ENCODE measurements at places on chromosomes 5 and 9. TPM values are rescaled to one million over a fixed set of nuclear protein-coding genes. Genes with fewer than 3 reads are reported as not detected.

Gene CTXN3
- 0.09 TPM for total RNA-seq

Gene C9orf50
- not detected for total RNA-seq

Gene GABRB2
- 0.58 TPM for total RNA-seq

Gene CHSY3
- total RNA-seq: 0.30 TPM

Gene FAM200C
- total RNA-seq: 25.3 TPM

Gene ENG
- total RNA-seq: 0.19 TPM

Gene MCIDAS
- total RNA-seq: not detected

Gene DENND1A
- total RNA-seq: 48.1 TPM

Gene PCDHA7
- total RNA-seq: 0.36 TPM

Gene SLC25A46
- total RNA-seq: 33.5 TPM

Gene PCDHA1
- 0.19 TPM for total RNA-seq

Gene SH3GL2
- total RNA-seq: 1.2 TPM

Gene C9orf153
- not detected for total RNA-seq
